Gastroesophageal sphincter (tissue), 4 donors: ENCODE measurements at places on chromosomes 3 and 15. TPM values are rescaled to one million over a fixed set of nuclear protein-coding genes. Genes with fewer than 3 reads are reported as not detected.

- no peak for ATAC-seq
Observed at GRCh38 chr3:53483821-53484220, 10.6 kb upstream of the CACNA1D start.

DNA sequence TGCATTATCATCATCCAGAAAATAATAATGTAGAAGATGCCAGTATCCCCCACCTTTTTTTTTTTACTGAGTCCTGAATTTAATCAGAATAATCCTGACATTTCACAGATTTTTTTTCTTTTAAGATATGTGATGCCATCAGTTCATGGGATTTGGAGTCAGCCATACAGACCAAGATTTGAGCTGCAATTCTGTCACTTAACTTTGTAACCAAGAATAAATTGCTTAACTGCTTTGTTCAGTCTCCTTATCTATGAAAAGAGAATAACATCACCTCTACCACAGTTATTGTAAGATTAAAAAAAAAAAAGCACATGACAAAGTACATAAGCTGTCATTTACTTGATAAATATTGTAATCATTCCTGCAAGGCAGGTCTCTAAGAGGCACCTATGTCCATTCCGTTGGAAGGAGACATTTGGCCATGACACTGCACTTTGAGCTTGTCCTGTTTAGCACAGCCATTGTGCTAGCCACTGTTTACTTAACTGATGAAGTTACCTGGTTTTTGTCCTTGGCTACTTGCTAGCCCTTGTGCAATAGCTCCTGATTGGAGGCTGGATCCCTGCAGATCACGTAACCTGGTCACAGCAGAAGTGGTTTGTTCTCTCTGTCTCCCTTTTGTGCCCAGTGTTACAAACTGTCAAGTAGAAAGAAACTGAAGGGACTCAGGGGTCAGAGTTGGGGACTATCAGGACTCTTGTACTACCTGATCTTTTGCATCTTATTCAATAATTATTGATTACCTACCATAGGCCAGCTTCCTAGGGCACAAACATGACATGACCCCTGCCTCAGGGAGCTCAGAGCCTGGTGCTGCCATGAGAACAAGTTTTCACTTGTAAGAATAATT lies 306.0 kb downstream of the WDR72 start:
- ATAC-seq: no peak

GRCh38 chr15:40095371-40096093 lies 13.1 kb downstream of the BMF start:
- ATAC-seq: no peak

DNA sequence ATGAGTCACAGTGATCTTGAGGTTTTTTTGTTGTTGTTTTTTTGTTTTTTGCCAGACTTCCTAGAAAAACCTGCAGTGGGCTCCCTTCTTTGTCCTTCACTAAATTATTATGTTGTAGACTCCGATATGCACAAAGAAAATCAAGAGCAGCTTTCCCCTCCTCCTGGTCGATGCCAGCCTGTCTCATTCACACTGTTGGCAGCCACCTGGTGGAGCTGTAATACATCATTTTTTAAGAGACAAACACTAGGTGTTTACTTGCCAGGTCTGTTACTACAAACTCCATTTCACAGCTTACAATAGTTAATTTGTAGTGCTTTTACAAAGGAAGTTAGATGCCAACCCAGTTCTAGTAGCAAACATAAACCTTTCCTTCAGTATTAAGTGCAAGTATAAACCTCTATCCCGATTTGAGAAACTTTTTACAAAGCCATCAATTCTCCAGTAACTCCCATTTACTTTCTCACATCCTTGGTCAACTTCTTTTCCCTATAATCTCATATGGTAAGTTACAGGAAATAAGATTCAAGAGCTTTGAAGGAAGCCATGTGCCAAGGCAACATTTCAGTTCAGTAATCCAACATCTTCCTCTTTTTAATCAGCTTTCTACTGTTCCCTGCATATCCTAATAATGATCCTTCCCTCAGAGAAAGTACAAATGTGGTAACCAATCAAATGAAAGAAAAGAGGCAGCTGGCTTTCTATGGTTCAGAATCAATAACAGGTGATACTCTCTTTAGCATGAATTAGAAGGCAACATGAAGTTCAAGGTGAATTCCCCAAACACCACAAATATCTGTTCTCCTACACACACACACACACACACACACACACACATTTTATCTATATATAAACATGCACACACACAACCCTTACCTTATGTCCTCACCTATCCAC lies 14.0 kb downstream of the AAGAB start:
- no peak for ATAC-seq

- peak; percentile 37 for ATAC-seq
Observed at GRCh38 chr15:58521293-58521991, 89.7 kb downstream of the LIPC start.

- no peak for ATAC-seq
Observed at GRCh38 chr3:194602669-194603171, 30.5 kb downstream of the TMEM44 start.

DNA sequence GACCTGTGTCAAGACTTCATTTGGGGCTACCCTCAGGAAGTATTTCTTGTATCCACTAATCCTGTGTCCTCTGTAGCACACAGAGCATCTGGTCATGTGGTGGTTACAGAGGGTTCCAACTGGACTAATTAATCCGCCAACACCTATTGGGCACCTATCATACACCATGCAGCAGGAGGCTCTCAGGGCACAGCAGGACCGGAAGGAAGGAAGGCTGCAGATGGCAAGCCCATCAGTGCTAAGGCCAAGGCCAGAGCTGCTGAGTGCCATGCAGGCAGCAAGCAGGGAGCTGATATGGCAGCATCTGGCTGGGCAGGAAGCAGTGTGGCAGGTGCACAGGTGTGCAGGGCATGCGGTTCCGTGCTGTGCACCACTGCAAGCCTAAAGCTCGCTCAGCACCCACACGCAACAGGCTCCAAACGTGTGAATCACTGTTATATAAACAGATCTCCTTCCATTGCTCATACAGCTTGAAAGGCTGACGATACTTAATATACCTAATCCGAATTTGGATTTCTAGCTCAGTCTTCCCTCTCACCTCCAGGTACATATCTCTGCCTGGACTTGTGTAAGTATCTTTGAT lies 64.4 kb upstream of the SNRPA1 start:
- ATAC-seq: no peak

DNA sequence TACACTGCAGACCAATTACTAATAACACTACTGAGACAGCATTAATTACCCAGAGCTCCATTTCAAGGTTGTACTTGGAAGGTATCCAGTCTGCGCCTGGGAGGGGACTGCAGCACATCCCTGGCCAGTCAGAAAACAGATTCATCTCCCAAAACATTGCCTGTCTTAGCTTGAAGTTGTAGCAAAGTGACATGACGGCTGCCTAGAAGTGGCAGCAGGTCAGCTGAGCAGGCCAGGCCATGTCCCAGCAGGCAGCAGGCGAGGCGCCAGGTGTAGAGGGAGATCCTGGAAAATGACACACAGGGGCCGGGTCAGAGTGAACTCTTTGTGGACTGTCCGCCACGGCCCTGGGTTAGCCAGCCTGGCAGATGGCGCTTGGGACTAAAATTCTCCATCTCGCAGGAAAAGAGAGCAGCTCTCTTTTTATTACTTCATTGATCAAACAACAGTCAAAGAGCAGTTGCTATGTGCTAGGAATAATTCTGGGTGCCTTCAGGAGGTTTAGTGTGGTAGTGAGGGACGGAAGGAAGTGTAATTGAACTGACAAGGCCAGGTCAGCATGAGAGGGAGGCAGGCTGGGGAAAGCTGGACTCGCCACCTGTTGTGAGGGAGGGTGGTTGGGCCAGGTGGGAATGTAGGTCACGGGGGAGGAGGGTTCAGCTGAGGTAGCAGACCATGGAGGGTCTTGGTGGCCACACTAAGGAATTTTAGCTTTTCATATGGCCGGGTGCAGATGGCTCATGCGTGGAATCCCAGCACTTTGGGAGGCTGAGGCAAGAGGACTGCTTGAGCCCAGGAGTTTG lies 1.3 kb upstream of the MAP6D1 start:
- ATAC-seq: no peak

DNA sequence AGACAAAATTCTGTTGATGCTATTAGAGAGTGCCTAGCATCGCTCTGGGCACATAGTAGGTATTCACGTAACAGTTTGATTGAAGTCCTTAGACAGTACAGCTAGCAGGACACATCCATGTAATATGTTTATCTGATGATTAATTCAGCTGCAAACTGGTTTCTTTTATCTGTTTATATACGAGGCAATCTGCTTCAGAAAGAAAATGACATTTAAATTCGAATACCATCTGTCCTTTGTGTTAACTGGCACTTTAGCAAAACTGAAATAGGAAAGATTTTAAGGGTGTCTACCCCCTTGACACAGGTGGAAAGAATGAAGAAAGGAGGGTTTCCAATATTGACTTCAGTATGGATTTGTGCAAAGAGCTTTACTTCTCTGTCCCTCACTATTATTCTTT lies 192.5 kb downstream of the MFSD1 start:
- no peak for ATAC-seq

- peak; percentile 43 for ATAC-seq
Observed at GRCh38 chr3:138059261-138059660, 49.3 kb downstream of the CLDN18 start.

GRCh38 chr15:52112203-52112750 lies 298 bp downstream of the BCL2L10 start:
- peak; percentile 68 for ATAC-seq

GRCh38 chr15:101161656-101162055 lies 90.2 kb downstream of the CHSY1 start:
- ATAC-seq: no peak

GRCh38 chr3:99943931-99944761 lies 126.5 kb downstream of the CMSS1 start:
- ATAC-seq: no peak

DNA sequence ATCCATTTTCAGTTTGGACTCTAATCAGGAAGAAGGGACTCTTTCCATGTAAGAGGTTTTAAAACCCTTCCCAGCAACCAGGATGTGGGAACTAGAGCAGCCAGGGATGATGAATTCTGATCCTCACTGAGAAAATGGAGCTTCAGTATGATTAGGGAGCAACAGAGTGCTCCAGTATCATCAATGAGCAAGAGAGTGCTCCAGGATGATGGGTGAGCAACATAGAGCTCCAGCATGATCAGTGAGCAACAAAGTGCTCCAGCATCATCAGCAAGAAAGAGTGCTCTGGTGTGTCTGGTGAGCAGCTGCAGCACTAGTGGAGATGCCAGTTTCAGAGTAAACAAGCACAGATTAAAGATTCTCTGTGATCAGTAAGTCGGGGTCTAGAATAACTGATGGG lies 106.4 kb upstream of the LPP start:
- no peak for ATAC-seq

DNA sequence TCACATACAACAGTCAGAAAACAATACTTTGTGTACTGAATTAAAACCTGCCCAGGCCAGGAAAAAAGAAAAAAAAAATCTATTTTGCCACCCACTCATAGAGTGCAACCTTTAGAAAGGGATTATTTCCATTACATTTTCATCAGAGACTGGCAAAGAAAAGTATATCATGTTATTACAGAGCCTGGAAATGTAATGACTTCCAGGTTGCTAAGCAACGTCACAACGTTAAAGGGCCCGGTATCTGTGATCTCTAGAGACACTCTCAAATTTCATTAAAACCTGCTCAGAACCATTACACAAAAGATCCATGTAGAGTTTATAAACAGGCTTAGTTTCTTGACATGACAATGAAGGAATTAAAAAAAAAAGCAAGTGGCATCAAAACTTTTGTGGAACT lies 170.5 kb downstream of the CTNNB1 start:
- no peak for ATAC-seq

GRCh38 chr3:28564211-28564610 lies 215.6 kb upstream of the AZI2 start:
- ATAC-seq: no peak

DNA sequence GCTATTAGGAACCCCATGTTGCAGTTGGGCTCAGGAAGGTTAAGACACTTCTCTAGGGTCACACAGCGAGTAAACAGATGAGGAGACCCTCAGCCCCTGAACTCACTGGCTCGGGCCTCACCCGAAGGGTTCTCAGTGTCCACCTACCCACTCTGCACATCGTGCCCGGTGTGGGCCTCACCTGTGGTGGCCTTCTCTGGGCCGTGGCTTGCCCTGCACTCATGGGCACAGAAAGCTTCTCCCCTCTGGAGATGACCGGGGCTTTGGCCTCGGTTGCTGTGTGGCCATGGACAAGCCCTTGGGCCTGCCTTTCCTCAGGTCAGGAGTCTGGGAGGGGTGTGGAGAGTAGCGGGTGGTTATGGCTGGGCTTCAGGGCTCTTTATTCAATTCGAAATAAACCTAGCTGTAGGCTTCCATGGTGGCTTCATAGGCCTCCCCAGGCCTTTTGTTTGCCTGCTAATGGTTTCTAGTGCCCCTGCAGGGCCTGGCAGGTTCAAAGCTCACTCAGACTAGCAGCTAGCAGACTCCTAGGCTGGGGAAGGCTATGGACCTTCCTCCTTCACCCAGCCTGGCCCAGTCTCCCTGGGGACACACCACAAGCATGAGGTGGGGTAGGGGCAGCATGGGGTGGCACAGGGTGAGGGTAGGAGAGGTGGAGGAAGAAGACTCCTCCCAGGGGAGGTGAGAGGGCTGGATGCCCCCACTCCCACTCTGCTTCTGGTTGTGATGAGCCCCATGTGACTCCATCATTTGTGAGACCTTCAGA lies 103.1 kb downstream of the LINGO1 start:
- no peak for ATAC-seq

DNA sequence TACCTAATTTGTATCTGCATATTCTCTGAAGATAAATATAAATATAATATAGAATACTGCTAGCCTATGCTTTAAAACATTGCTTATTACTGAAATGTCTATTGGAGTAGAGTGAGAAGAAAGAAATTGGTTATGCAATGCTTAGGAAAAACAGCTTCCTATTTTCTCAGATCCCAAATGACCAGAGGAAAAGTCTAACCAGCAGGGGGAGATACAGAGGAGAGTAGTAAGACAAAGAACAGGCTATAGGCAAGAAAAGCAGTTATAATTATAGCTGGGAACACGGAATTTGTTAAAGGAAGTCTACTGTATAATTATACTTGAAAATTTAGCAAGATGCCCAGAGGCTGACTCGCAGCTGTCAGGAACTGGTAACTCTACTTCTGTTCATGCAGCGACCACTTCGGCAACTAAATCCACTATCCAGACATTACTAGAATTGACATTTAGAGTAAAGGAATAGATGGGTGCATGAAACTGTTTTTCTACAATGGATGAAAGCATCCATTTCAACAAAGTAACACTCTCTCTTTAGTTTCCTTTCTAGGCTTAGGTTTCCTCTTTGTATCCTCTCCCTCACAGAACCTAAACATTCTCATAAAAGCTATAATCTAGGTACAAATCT lies 97.2 kb downstream of the TBC1D5 start:
- no peak for ATAC-seq

- ATAC-seq: peak; percentile 73
Observed at GRCh38 chr15:68177742-68178141, 27.4 kb downstream of the CALML4 start.

GRCh38 chr3:105988540-105989212 lies 119.9 kb upstream of the CBLB start:
- ATAC-seq: no peak

GRCh38 chr3:16329036-16329825 lies 64.2 kb downstream of the OXNAD1 start:
- ATAC-seq: no peak

GRCh38 chr15:85742186-85742821 lies 52.4 kb downstream of the KLHL25 start:
- ATAC-seq: peak; percentile 41

Gene GOLGA8Q
- total RNA-seq: 1.2 TPM

Gene TMIE
- not detected for total RNA-seq

Gene SLC9C1
- total RNA-seq: 0.15 TPM

Gene LRRC2
- total RNA-seq: 1.1 TPM

Gene KLHL6
- total RNA-seq: 0.99 TPM

Gene CTXN2
- total RNA-seq: not detected

Gene SNURF
- 33.8 TPM for total RNA-seq

Gene AMT
- total RNA-seq: 11.4 TPM
